Naive thymus-derived CD4-positive, alpha-beta T cell (primary cell): ENCODE measurements at places on chromosomes 11 and 22. TPM values are rescaled to one million over a fixed set of nuclear protein-coding genes. Genes with fewer than 3 reads are reported as not detected.

PLA2G3 gene
- not detected for total RNA-seq

DNA sequence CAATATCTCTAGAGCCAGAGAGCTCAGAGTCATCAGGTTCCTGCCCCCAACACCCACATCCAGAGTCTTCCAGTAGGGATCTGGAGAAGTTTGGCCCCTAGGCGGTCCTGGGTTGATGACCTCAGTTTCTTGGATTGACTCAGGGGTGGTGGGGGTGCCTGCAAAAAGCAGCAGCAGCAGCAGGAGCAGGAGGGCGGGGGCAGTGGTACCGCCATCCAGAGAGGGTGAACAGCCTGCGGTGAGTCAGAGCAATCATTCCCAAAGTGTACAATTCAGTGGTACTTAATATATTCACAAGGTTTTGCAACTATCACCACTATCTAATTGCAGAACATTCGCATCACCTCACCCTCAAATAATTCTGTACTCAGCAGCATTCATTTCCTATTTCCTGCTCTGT lies 9.9 kb upstream of the SEC14L3 start:
- no peak for DNase-seq

DNA sequence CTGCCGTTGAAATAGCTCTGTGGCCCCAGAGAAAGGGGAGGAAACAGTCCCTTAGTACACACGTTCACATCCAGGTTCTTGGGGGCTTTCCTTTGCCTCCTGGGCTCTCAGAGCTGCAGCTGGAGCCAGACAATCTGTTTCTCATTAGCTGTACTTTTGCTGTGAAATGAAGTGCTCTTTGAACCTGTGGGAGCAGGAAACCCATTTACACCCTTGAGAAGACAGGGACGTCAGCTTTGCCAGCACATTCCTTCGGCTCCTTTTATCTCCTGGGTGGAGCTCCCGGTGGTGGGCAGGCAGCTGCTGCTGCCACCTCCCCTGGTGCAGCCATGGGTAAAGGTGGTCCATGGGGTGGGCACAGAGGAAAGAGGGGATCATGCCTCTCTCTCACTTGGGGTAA lies 80.6 kb upstream of the TIMP3 start:
- no peak for DNase-seq

DNA sequence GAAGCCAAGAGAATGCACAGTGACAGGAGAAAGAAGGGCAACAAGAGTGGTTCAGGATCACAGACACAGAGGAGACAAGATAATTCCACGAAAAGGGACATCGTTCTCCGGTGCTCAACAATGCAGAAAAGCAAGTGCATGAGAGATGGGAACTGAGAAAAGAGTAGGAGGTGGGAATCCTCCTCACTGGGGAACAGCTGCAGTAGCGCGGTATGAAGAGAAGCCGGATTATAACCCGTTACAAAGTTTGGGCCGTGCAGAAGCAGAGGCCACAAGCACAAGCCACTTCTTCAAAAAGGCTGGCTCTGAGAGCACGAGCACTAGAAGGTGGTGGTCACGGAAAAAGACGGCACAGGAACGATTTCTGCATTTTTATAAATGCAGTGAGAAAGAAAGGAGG lies 114.2 kb upstream of the BID start:
- DNase-seq, result no peak

DNA sequence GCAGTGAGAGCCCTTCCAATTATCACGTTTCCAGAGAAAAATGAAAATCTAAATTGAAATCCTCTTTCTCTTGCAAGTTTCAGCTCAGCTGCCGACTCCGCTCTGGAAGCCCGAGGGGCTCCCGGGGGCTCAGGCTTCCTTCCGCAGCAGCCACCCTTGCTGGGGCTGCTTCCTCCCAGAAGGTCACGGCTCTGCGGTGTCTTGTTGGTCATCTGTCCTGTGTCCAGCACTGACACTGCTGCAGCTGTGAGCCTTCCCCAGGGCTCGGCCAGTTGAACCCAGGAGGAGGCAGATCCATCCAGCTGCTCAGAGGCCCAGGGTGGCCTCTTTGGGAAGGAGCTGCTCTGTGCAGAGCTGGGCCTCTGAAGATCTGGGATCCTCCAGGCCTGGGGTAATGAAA lies 1337.2 kb downstream of the TBC1D22A start:
- no peak for DNase-seq

GRAMD1B gene
- 9.7 TPM for total RNA-seq

- no peak for DNase-seq
Measured at GRCh38 chr11:80156062-80156461, 715.2 kb upstream of the TENM4 start.

- no peak for DNase-seq
Measured at GRCh38 chr22:43867839-43868635, 5.7 kb upstream of the SULT4A1 start.

OR51I1 gene
- total RNA-seq, result not detected in 2 replicates

GRCh38 chr22:27306771-27307170 lies 494.8 kb downstream of the MN1 start:
- no peak for DNase-seq
